ENCODE measurements at places on chromosomes 5 and 9. TPM values are rescaled to one million over a fixed set of nuclear protein-coding genes. Genes with fewer than 3 reads are reported as not detected.

The TAF1L gene
- not detected for total RNA-seq

The PPP3R2 gene
- total RNA-seq: not detected

The DND1 gene
- total RNA-seq: 0.31 TPM

The MYOZ3 gene
- total RNA-seq: not detected

The PCDHA4 gene
- total RNA-seq: not detected

The SPINK6 gene
- not detected for total RNA-seq

The C9orf43 gene
- 0.37 TPM for total RNA-seq

The HTR4 gene
- not detected for total RNA-seq

The DMRT3 gene
- not detected for total RNA-seq

DNA sequence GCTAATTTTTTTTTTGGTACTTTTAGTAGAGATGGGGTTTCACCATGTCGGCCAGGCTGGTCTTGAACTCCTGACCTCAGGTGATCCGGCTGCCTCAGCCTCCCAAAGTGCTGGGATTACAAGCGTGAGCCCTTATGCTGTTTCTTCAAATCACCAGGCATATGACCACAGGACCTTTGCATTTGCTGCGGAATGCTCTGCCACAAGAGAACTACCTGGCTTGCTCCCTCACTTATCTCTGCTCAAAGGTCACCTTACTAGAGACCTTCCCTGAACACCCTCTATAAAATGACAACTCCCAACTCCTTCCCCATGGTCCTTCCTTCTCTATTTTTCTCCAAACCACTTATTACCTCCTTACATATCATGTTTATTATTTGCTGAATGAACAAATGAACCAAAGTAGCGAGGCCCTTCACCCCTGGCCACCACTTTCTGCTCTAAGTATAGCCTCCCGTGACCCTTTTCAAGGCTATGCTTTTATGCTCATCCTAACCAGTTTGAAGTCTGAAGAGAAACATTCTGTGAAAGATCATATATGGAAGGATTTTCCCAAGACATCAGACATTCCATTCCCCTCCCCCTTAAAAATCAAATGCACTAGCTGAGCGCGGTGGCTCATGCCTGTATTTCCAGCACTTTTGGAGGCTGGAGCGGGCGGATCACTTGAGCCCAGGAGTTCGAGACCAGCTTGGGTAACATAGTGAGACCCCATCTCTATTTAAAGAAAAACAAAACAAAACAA lies 1.3 kb downstream of the ZER1 start:
- peaks cover 15% of the 10 kb centered on the region for H3K4me1 ChIP-seq
- H3K27me3 ChIP-seq: no peaks in the 10 kb centered on the region
- peak overlapping the region; percentile 92 for H3K27ac ChIP-seq
- H3K36me3 ChIP-seq: no peaks in the 10 kb centered on the region
- peak overlapping the region; percentile 96 for H3K4me3 ChIP-seq

DNA sequence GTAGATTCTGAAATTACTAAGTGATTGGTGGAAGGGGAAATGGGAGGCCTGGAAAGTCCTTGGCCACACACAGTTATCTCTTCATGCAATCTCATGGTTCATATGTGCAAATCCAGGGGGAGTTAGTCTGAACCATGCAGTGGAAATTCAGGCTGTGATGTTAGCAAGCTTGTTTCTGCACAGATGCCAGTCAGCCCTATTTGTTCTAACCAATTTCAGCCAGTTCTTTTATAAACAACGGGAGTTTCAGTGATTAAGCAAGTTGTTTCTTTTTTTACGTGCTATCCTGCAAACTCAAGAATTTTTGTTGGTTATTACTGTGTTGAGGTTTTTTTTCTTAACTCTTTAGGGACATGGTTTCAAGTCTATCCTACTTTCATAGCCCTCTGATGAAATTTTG lies 298.0 kb downstream of the FER start:
- H3K4me1 ChIP-seq: peaks cover 28% of the 10 kb centered on the region
- no peaks in the 10 kb centered on the region for H3K27me3 ChIP-seq
- no peak overlapping the region for H3K4me3 ChIP-seq
- peak overlapping the region; percentile 5 for H3K27ac ChIP-seq
- DNase-seq: no peak
- H3K36me3 ChIP-seq: no peaks in the 10 kb centered on the region

- no peaks in the 10 kb centered on the region for H3K4me1 ChIP-seq
- peaks cover under 1% of the 10 kb centered on the region for H3K27me3 ChIP-seq
- no peak overlapping the region for H3K4me3 ChIP-seq
- DNase-seq: no peak
Measured at GRCh38 chr9:34242830-34243229, 64.0 kb downstream of the UBAP1 start.

DNA sequence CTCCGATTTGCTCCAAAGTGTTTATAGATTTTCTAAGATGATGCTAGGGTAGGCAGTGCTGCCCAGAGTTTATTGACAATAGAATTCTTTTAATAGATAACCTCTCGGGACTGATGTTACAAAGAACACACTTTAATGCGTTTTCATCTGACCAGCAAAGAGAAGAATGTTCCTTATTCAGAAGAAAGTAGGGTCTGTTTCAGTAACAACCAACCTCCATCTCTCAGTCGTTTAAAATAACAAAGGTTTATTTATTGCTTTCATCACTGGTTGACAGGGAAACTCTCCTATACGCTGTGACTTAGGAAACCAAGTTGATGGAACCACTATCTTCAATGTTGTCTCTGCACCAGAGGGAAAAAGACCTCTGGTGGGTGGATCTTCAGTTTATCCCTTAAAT lies 55.1 kb upstream of the PAPPA start:
- no peak overlapping the region for H3K27ac ChIP-seq
- H3K4me1 ChIP-seq: peaks cover 82% of the 10 kb centered on the region
- DNase-seq: no peak
- no peak overlapping the region for H3K4me3 ChIP-seq

GRCh38 chr5:139105621-139106071 lies 92.5 kb downstream of the SIL1 start:
- DNase-seq: no peak
- no peak overlapping the region for H3K27ac ChIP-seq

DNA sequence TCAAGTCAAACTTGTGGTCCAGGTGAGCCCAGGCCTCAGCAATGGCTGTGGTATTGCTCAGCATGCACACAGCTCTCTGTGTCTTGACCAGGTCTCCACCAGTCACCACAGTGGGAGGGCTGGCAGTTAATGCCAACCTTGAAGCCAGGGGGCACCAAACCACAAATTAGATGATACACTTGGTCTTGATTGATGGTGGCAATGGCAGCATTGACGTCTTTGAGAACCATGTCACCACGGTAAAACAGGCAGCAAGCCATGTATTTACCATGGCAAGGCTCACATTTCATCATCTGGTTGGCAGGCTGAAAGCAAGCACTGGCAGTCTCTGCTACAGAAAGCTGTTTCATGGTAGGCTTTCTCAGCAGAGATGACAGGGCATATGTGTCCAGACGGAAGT lies 40.0 kb downstream of the NIM1K start:
- no peak for DNase-seq
- H3K4me1 ChIP-seq: no peaks in the 10 kb centered on the region
- no peak overlapping the region for H3K27ac ChIP-seq
- H3K4me3 ChIP-seq: no peak overlapping the region

DNA sequence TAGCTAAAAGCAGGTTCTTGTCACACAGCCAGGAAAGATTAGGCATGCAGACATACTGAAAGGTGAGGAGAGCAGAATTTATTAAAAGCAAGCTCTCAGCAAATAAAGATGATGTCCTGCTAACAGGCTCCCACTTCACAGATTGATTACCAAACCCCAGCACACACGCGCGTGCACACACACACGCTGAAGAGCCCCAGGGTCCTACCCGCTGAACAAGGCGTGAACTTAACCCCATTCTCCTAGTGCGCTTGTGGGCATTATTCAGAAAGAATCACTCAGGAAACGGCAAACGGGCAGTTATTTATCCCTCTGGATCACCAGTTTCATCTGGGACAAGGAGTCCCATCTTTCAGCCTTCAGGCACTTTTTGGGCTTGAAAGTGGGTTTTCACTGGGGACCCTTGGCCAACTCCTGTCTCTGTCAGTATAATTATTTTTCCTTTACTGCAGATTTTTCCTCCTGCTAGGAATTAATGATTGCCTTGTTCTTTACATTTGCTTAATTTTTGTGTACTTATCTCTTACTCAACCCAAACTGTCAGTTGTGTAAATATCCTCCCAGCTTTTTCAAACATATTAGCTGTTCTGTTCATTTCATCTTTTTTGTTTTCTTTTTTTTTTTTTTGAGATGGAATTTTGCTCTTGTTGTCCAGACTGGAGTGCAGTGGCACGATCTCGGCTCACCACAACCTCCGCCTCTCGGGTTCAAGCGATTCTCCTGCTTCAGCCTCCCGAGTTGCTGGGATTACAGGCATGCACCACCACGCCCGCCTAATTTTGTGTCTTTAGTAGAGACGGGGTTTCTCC lies 92.6 kb downstream of the RIC1 start:
- H3K4me1 ChIP-seq: peaks cover 42% of the 10 kb centered on the region
- peaks cover 3% of the 10 kb centered on the region for H3K27me3 ChIP-seq
- H3K4me3 ChIP-seq: no peak overlapping the region

GRCh38 chr9:103458826-103459225 lies 463.7 kb downstream of the CYLC2 start:
- no peak overlapping the region for H3K4me3 ChIP-seq
- no peak for DNase-seq
- no peak overlapping the region for H3K27ac ChIP-seq
- no peaks in the 10 kb centered on the region for H3K36me3 ChIP-seq

DNA sequence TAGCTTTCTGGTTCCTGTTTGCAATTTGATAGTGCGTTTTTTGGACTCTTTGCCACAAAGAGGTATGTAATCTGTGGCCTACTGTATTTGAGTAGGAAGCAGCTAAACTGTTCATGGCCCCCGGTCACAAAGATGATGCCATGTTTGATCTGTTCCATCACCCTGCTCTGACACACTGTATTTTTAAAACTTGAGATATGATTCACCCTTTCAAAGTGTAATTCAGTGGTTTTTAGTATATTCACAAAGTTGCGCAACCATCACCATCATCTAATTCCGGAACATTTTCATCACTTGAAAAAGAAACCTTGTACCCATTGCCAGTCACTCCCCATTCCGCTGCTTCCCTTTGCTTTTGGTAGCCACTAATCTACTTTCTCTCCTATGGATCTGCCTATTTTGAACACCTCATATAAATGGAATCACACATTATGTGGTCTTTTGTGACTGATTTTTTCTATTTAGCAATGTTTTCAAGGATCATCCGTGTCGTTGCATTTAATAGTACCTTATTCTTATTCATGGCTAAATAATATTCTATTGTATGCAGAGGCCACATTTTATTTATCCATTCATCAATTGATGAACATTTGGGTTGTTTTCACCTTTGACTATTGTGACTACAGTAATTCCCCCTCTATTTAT lies 141.6 kb downstream of the NR3C1 start:
- peak overlapping the region; percentile 5 for H3K4me3 ChIP-seq
- DNase-seq: peak; percentile 68

DNA sequence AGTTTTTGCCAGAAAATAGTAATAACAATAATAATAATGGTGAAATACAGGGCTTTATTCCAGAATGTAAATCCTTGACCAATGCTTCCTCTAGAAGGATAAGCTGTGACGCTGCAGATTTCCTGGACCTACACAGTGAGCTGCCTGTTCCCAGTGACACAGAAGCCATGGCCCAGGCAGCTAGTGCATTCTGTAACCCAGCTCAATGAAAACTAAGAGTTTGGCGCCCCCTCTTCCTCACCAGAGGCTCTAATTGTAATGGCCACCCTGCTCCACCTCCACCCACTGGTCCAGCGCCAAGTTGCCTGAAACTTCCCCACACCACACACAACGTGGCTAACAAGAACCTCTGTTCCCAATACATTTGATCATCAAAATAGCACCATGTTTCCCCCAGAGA lies 248.1 kb downstream of the CETN3 start:
- no peak overlapping the region for H3K4me3 ChIP-seq
- H3K27ac ChIP-seq: no peak overlapping the region
- no peaks in the 10 kb centered on the region for H3K4me1 ChIP-seq
- no peaks in the 10 kb centered on the region for H3K36me3 ChIP-seq
- peaks cover 1% of the 10 kb centered on the region for H3K27me3 ChIP-seq

GRCh38 chr5:91403438-91403837 lies 20.3 kb upstream of the ARRDC3 start:
- no peaks in the 10 kb centered on the region for H3K27me3 ChIP-seq
- H3K4me3 ChIP-seq: no peak overlapping the region
- peaks cover 15% of the 10 kb centered on the region for H3K4me1 ChIP-seq
- peak; percentile 15 for DNase-seq
- no peaks in the 10 kb centered on the region for H3K36me3 ChIP-seq

DNA sequence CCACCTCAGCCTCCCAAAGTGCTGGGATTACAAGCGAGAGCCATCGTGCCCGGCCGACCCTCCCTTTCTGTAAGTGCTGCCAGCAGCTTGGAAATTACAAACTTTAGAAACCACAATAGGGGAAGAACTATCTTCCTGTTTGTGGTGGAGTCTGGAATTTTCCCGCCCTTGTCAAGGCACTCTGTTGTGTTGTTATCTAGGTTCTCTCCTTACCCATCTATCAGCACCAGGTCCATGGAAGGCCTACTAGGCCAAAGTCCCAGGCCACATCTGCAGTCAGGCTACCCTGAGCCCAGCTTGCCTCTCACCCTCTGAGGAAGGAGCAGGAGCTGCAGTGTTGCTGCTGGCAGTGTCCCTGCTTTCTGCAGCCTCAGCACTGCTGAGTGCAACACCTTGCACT lies 214.9 kb downstream of the MCTP1 start:
- H3K4me1 ChIP-seq: peaks cover 16% of the 10 kb centered on the region
- no peak for DNase-seq
- no peaks in the 10 kb centered on the region for H3K27me3 ChIP-seq
- H3K36me3 ChIP-seq: no peaks in the 10 kb centered on the region
- no peak overlapping the region for H3K4me3 ChIP-seq

- H3K27ac ChIP-seq: no peak overlapping the region
- no peak for DNase-seq
- no peak overlapping the region for H3K4me3 ChIP-seq
- H3K4me1 ChIP-seq: no peaks in the 10 kb centered on the region
- no peaks in the 10 kb centered on the region for H3K27me3 ChIP-seq
Measured at GRCh38 chr9:102497709-102498108, 497.4 kb upstream of the CYLC2 start.

DNA sequence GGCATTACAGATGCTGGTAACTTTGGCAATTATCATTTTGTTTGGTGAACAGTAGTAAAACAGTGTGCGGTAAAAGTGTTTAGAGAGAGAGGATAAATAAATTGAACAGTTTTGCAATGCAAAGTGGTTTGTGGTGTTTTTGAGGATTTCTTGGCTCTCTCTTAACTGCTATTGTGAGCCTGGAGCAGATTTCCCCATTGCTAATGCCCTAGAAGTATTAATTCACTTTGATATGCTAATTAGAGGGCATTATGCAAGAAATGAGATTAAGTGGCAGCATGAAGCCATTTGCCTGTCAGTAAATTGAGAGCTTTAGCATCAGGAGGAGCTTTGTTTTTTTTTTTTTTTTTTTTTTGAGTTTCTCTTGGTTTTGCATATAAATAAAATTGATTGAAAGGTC lies 8.2 kb downstream of the PBX3 start:
- DNase-seq: no peak
- no peak overlapping the region for H3K27ac ChIP-seq
- H3K4me1 ChIP-seq: peaks cover 82% of the 10 kb centered on the region
- peaks cover 31% of the 10 kb centered on the region for H3K36me3 ChIP-seq

GRCh38 chr5:58240322-58240721 lies 219.6 kb downstream of the PLK2 start:
- peak overlapping the region; percentile 26 for H3K4me3 ChIP-seq
- no peaks in the 10 kb centered on the region for H3K27me3 ChIP-seq
- peak overlapping the region; percentile 75 for H3K27ac ChIP-seq
- H3K4me1 ChIP-seq: peaks cover 44% of the 10 kb centered on the region
- DNase-seq: peak; percentile 55
- H3K36me3 ChIP-seq: no peaks in the 10 kb centered on the region

- peaks cover 48% of the 10 kb centered on the region for H3K4me1 ChIP-seq
- H3K36me3 ChIP-seq: no peaks in the 10 kb centered on the region
- peak overlapping the region; percentile 48 for H3K4me3 ChIP-seq
- peak overlapping the region; percentile 72 for H3K27ac ChIP-seq
- peak; percentile 14 for DNase-seq
Measured at GRCh38 chr9:91395106-91395552, 28.5 kb downstream of the NFIL3 start.

Measured in HFFc6 (cell line).